ENCODE measurements at places on chromosomes 7 and 10.

GRCh38 chr10:98261436-98262277, 6.3 kb downstream of the LOXL4 start:
- no peak for DNase-seq

DNA sequence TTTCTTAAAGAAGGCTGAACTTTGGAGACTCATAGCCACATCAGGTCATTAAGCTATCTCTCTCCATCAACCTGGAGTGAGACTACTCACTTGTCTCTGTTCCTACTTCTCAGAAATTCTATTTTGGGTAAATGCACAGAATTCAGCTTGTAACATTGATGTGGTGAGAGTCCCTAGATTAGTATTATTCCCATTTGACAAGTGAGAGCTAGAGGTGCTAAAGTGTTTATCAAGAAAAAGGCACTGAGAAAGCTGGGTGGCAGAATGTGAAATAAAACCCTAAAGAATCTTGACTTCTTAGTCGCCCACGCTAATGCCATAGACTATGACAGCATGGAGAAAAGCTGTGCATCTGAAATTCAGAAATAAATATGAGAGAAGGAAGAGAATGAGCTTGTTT, 73.4 kb upstream of the PDCD4 start:
- DNase-seq: no peak

DNA sequence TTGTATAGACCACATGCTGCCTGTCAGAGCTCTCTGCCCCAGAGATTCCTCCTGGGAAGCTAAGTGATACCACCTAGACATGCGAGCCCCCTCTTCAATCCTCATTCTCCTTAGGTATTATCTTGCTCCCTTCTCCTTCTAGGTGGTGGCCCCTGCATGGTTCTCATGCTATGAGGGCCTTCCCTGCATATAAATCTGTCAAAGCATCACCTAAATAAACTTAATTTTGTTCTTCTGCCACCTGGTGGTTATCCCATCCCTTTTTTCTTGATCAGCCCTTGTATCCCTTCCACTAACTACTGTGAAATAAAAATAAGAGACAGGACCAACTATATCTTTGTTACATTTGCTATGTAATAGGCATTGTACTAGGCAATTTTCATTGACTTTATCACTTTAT, 242.1 kb downstream of the CDC14C start:
- no peak for DNase-seq

DNA sequence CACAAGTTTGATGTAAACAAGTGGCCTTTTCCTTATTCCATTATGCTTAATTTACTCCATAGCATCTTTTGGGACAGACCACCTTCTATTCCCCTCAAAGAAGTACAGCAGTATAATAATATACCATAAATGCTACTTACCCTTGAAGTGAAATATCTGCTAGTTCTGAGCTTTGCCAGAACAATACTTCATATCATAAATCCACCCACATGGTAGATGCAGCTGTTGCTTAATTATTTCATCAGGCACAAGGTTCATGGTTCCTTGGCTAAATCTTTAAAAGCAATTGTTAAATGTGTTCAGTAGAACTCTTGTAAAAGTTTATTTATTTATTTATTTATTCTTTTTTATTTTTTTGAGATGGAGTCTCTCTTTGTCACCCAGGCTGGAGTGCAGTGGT, 32.9 kb downstream of the CSTF2T start:
- no peak for DNase-seq

- DNase-seq: no peak
Measured at GRCh38 chr7:40833191-40833887, 698.5 kb downstream of the SUGCT start.

DNA sequence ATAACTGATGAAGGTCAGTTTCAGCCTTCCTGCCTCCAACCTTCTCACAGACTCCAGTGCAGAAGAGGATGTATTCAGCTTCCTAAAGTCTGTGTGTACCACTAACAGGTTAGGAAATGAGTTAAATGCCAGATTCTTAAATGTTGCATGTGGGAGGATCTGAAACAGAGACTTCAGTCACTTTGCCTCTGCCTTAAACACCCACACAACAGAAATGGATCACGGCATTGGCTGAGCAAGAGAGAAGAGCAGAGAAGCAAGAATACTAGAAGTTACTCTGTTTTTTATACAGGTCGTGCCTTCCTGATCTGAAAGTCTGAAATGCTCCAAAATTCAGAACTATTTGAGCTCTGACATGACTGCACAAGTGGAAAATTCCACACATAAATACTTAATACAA, 98.9 kb upstream of the ARHGAP21 start:
- DNase-seq: no peak

GRCh38 chr7:85065306-85065705, 121.5 kb downstream of the SEMA3D start:
- no peak for DNase-seq

- DNase-seq: peak; percentile 85
Measured at GRCh38 chr10:13659887-13660550, 73.3 kb downstream of the PRPF18 start.

- DNase-seq: peak; percentile 97
Measured at GRCh38 chr7:44072364-44073231, 7.2 kb upstream of the PGAM2 start.

- no peak for DNase-seq
Measured at GRCh38 chr7:27875061-27875460, 135.1 kb downstream of the TAX1BP1 start.

DNA sequence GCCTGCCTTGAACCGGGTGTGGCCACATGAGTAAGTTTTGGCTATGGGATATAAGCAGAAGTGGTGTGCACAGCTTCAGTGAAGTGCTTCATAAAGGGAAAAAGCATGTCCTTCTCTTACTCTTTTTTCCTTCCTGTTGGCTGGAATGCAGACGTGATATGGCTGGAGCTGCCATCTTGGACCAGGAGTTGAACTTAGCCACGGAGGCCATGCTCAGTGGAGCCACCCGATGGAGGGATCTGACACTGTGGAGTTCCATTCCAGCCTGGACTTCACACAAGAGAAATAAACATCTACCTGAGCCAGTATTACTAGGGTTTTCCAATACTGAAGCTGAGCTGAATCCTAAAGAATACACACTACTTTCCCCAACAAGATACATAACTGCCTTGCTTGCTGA, 52.3 kb downstream of the CCDC3 start:
- peak; percentile 26 for DNase-seq

- no peak for DNase-seq
Measured at GRCh38 chr10:104104926-104105325, 17.0 kb upstream of the SFR1 start.

- no peak for DNase-seq
Measured at GRCh38 chr10:112938808-112939482, 11.1 kb upstream of the TCF7L2 start.

GRCh38 chr7:31933481-31933880, 136.7 kb downstream of the PDE1C start:
- no peak for DNase-seq

- peak; percentile 28 for DNase-seq
Measured at GRCh38 chr10:117214401-117214800, 17.1 kb downstream of the KCNK18 start.

DNA sequence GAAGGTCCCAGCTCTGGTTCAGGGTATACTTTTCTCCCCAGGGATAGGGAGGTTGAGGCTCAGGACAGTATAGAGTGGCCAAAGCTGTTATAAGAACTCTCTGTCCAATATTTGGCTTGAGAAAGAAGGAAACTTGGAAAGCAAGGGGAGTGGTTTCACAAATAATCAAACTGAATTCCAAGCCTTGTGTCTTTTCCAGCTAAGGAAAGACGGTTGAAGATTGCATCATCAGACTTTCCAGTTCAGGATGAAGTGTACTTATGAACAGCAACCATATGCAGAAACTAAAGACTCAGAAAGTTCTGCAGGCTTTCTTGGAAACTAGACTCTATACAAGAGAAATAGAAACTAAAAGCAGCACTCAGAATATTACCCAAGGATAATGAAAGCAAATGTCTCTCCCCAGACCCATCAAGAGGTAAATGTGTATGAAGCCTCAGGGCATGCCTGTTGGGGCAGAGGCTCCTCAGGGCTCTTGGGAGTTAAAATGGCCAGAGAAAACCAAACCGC, 46.4 kb downstream of the RAMP3 start:
- no peak for DNase-seq

GRCh38 chr7:17556247-17556956, 257.9 kb downstream of the AHR start:
- no peak for DNase-seq

GRCh38 chr7:86978808-86979506, 80.5 kb downstream of the ELAPOR2 start:
- no peak for DNase-seq

DNA sequence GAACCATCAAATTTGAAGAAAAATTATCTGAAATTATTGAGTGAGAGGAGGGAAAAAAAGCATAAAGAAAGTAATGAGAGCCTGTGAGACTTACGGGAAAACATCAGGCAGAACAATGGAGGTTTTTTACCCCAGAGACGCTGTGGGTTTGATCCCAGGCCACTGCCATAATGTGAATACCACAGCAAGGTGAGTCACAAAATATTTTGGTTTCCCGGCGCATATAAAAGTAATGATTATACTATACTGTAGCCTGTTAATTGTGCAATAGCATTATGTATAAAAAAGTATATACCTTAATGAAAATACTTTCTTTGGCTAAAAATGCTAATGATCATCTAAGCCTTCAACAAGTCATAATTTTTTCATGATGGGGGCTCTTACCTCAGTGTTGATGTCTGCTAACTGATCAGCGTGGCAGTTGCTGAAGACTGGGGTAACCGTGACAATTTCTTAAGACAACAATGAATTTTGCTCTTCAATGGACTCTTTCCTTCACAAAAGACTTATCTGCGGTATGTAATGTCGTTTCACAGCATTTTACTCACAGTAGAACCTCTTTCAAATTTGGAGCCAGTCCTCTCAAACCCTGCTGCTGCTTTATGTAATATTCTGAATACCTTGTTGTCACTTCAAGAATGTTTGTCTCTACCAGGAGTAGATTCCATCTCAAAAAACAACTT, 97.0 kb upstream of the FAM20C start:
- DNase-seq: peak; percentile 70

GRCh38 chr10:133335246-133336117, 1.2 kb downstream of the CALY start:
- no peak for DNase-seq

- DNase-seq: no peak
Measured at GRCh38 chr7:30880941-30881340, 30.7 kb upstream of the AQP1 start.

DNA sequence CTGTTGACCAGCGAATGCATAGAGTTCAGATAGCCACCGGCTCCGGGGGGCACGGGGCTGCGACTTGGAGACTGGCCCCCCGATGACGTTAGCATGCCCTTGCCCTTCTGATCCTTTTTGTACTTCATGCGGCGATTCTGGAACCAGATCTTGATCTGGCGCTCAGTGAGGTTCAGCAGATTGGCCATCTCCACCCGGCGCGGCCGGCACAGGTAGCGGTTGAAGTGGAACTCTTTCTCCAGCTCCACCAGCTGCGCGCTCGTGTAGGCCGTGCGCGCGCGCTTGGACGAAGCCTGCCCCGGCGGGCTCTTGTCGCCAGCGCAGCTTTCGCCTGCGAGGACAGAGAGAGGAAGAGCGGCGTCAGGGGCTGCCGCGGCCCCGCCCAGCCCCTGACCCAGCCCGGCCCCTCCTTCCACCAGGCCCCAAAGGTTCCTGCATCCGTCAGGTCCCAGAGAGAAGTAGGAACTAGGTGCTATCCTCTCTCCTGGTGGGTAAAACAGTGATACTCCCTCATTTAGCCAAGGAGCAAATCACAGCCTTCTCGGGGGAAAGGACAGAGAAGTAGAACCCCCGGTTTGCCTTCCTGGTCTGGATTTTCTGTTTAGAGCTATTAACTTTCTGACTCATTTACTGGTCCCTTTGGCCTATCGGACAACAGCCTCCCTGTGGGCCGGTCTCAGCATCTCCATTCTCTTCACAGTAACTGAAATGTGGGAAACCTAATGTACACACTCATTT, 6.1 kb upstream of the HOXA2 start:
- DNase-seq: no peak

DNA sequence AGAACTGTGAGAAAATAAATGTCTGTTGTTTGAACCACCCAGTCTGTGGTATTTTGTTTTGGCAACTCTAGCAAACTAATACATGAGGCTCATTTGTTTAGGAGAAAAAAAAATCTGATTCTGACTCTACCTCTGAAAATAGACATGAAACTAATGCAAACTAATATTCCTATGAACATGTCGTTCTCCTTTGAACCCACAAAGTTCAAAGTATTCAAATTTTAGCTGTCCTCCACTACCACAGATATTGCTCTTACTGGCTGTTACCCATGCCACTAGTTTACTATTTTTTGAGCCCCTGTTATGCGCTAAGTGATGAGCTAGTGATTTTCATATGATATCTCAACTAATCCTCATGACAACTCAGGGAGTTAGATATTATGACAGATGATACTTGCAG, 58.8 kb upstream of the ZNF804B start:
- no peak for DNase-seq

DNA sequence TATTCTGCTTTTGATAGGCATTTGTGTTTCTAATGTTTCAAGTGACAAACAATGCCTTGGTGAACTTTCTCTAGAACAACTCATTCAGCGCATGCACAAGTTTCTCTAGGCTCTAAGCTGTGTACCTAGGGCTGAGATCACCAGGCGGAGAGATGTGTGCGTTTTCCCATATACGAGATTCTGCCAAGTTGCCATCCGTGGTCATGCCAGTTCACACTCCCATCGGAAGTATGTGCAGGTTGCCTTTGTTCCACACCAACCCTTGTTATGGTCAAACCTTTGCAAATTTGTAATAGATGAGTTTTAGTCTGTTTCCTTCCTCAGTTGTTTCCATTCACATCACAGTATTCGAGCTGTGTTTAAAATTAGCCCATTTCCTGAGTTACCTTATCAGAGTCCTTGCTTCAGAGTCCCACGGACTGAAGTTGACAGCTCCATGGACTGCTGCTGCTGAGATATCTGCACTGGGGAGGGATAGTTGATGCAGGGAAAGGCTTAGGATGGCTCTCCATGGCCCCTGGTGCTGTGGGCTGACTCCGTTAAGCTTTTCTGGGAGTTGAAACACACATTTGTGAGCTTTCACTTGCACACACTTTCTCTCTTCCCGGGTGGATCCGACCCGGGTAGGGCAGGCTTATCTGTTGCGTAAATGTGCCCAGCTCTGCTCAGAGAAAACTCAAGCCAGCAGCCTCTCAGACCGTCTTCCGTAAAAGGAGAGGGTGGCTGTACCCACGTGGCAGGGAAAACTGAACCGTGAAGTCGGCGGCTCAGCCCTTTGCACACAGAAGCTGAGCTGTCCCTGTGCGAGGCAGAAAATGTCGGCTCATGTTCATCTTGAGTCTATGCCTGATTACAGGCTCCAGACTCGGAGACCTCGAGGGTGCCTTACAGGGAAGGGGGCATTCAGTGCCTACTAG, 49.4 kb downstream of the HK1 start:
- no peak for DNase-seq

DNA sequence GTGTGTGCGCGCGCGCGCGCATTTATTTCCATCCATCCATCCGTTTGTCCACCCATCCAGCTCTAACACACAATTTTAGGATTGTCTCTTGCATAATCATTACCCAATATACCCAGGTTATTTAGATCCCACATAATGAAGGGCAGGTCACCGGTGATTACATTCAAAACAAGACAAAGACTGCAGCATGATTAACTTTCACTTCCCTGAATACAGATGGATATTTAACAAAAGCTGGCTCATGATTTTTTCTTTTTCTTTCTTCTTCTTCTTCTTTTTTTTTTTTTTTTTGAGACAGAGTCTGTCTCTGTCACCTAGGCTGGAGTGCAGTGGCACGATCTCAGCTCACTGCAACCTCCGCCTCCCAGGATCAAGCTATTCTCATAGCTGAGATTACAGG, 86.2 kb downstream of the SH3PXD2A start:
- no peak for DNase-seq
